ENCODE measurements at places on chromosomes 12 and 14.

DNA sequence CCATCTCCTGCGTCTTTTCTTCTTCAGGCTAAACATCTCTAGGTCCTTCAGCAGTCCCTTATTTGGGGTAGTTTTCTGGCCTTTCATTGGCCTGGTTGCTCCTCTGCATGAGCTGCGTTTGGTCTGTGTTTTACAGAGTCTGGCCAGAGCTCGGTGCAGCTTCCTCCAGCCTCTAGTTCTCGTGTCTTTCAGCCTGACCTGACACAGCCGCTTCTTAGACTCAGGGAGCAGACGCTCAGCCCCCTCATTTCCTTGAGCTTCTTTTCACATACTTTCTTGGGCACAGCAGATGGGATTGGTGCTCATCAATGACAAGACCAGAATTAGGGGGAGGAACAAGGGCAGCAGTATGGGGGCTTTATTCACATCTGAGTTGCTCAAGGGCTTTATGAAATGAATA lies 13.6 kb upstream of the GSG1 start:
- DNase-seq: no peak

DNA sequence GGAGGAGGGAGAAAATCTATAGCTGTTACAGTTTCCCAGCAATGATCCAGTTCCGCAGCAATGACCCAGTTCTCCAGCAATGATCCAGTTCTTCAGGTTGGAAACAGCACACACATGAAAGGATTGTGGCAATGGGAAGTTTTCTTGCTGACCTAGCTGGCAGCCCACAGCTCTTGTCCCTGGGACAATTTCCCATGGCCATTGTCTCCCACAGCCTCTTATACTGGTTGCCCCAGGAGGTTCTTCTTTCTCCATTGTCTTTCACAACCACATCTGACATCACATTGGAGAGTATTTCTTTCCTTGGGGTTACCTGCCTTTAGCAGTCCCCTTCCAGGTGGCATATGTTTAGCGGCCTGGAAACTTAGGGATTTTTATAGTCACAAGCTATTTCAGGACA lies 209.8 kb upstream of the PLEKHG7 start:
- DNase-seq: no peak

DNA sequence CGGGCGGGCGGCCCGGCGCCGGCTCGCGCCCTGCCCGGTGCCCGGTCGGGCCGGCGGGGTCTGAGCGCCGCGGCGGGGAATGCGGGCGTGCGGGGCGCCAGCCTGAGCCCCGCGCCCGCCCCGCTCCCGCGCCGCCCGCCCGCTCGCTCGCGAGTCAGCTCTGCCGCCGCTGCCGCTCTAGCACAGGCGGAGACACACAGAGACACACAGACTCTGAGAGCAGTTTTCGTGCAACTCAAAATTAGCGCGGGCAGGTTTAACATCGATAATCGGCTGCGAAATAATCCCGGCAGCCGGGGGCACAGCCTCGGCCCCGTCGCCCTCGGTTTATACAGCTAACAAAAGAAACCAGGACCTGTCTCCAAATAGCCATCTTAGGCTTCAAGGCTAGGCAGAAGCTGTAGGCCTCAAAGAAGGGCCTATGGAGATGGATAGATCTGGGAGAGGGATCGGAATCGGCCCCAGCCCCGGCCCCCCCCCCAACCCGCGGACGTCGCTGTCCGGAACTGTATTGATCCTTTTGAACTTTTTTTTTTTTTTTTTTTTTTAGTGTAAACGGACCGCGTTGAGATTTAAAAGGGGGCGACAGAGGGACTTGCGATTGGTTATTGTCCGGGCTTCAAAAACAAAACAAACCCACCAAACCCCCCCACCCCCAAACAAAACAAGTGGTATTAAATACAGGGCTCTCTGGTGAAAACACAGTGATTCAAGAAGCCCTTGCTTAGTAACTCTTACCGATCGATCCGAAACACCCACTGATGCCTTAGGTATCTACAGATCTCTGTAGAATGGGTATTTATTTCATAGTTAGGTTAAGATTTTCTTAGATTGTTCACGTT lies 1.1 kb downstream of the ARID2 start:
- DNase-seq: peak; percentile 69

- DNase-seq: no peak
Measured at GRCh38 chr12:26188127-26188526, 7.2 kb upstream of the SSPN start.

- DNase-seq: no peak
Measured at GRCh38 chr14:32019276-32019675, 57.8 kb upstream of the ARHGAP5 start.
